GM04503 (cell line): ENCODE measurements at places on chromosomes 6 and 20.

DNA sequence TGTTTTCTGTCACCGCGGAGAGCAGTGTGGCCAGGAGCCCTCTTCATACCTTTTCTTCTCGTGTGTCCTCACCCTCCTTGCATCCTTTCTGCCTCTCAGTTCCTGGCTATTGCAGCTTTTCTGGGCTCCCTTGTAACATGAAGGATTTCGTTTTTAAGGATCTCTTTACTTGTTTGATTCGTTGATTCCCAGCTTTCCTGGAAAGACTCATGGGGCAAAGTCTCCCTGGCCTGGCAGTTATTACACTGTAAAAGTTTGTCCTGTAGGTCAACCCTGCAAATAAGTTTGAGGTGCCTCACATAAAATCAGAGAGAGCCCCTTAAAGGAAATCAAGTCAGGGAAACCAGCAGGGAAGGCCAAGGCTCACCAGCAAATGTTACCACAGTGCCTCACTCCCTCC, 70.1 kb downstream of the ISM1 start:
- no peak for DNase-seq

- DNase-seq, result no peak
Measured at GRCh38 chr20:53284256-53284655, 309.4 kb downstream of the ZNF217 start.

DNA sequence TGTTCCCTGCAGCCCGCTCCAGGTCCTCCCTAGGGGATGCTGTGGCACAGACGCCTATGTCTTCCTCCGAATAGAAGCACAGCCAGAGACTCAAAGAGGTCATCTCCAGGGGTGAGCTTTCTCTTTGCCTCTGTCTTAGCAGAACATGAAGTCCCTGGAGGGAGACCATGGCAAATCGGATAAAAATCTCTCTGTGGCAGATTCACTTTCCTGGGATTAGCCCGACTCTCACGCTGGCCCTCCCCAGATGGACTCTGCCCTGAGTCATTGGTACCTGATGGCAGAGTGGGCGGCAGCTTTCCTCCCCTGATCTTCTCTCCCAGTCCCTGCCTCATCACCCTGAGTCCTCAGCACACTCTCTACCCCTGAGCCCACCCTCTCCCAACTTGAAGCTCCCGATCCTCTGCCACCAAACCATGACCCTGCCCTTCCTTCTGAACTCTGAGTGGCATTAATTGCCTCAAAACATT, 58.0 kb upstream of the CCDC167 start:
- no peak for DNase-seq

- DNase-seq, result no peak
Measured at GRCh38 chr20:47448429-47448828, 53.3 kb upstream of the NCOA3 start.

- DNase-seq, result no peak
Measured at GRCh38 chr20:57175397-57176010, 90.9 kb downstream of the BMP7 start.

DNA sequence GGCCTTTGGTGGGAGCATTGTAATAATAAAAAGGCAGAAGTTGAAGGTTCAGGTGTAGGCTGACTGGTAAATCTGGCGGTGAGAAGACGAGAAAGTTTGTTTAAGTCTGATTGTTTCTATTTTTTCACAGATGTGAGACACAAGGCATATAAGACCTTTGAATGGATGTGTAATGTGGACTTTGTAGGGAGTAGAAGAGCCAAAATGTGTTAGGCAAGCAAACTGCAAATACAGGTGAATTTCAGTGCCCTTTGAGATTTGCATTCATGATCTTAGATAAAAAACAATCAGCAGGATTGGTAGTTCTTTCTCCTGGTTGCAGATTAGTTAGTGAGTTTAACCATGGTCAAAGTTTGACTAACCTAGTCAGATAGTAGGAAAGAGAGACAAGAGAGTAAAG, 238.9 kb downstream of the FRK start:
- DNase-seq, result no peak
